ENCODE measurements at places on chromosomes 1 and 21.

GRCh38 chr1:215963040-215963439 is 395.9 kb downstream of the KCTD3 start:
- no peak for DNase-seq

- DNase-seq, result peak; percentile 46
These were observed 127.6 kb upstream of the LMO4 start for GRCh38 chr1:87200875-87201638.

GRCh38 chr1:153478047-153478691 is 17.7 kb upstream of the S100A7 start:
- no peak for DNase-seq

- DNase-seq, result peak; percentile 69
These were observed 475.6 kb downstream of the LTN1 start for GRCh38 chr21:28516991-28517592.

- no peak for DNase-seq
These were observed 13.2 kb downstream of the RHOU start for GRCh38 chr1:228748431-228748830.

GRCh38 chr1:30748699-30749401 is 8.7 kb downstream of the LAPTM5 start:
- no peak for DNase-seq

DNA sequence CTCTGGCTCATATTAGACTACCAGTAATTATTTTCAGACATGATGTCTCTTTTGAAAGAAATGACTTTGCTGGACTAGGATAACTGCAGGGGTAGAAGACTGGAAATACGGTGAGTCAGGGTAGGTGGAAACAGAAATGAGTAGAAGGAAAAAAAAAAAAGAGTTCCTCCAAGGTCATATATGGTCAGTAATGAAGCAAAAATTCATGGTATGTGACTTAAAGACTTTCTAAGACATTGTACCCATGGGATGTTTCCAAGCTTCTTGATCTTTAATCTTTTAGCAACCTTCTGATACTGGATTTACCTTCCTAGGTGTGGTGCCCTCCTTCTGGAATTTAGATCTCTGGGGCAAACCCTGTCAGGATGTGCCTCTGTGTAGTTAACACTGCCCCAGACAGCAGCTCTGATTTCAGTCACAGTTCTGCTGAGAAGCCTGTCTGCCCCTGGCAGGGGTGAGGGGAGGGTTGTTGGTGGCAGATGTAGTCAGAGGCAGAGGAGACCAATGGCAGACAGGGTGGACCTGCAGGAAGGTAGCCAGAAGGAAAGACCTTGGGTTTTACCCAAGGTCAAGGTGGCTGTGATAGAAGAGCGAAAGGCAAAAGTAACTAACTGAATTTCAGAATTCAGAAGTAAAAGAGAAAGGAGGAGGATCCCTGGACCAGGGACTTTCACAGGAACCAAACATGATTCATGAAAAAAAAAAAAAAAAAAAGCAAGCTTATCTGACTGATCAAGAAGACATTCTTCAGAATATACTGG is 44.1 kb upstream of the BCL10 start:
- DNase-seq, result no peak

DNA sequence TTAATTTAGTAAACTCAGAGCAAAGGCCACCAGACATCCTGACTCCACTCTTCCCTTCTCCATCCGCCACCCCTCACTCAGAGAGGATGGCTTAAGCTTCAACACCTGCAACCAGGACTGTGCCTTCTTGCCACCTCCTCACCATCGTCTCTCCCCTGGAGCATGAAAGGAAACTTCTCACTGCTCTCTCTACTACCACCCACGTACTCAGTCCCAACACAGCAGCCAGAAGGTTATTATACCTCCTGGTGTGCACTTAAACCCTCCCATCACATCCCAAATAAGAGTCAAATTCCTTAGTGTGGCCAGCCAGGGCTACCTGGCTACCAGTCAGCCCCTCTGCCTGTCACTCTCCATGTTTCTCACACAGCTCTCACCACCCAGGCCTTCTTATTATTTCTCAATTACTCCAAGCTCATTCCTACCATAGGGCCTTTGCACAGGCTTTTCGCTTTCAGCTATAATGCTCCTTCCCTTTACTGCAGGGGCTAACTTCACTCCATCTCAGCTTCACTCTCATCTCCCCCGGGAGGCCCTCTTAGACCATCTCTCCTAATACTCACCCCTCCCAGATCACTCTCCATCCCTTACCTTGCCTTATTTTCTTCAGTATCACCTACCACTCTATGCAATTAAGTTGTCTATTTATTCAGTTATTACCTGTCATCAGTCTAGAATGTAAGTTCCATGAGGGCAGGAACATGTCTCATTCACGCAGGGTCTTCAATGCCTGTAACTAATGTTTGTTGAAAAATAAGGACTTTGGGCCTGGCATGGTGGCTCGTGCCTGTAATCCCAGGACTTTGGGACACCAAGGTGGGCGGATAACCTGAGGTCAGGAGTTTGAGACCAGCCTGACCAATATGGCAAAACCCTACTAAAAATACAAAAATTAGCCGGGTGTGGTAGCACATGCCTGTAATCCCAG is 137.5 kb downstream of the TOMM20 start:
- peak; percentile 12 for DNase-seq

DNA sequence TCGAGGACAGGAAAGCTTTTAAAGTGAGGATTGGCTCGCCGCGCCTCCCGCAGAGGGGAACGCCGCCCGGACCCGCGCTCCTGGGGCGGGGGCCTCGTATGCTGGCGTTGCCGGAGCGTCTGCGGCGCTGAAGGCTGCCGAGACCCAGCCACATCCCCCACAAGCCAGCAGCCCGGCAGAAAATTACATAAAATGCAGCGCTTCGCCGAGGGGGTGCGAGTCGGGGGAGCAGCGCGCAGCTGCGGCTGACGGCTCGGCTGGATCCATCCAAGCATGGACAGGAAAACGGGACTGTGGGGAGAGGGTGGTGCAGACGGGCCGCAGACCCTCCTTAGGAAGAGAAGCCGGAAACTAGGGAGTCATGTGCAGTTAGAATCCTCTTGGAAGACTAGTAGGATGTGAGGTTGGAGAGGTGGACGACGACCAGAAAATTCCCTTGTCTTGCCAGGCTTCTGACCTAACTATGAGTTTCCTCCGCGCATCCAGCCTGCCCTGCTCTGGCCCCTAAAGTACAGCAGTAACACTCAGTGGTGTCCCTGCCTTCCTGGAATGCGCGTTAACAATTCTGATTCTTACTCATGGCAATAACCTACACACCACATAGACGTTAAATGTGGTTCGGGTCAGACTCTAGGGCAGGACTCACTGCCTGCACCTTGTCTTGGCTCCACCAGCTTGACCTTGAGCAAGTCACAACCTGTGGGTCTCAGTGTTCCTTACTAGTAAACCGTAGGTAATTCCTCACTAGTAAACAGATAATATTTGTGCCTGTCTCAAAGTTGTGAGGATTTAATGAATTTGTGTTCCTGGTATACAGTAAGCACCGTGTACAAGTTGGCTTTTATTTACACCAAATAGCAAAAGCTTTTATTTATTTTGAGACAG is 953 bp upstream of the BRWD1 start:
- DNase-seq, result no peak

- no peak for DNase-seq
These were observed 372.4 kb downstream of the TGFB2 start for GRCh38 chr1:218717575-218717974.

GRCh38 chr1:36737767-36738166 is 255.1 kb upstream of the CSF3R start:
- no peak for DNase-seq

- DNase-seq, result no peak
These were observed 36.6 kb downstream of the RUNX3 start for GRCh38 chr1:24893431-24893830.

- no peak for DNase-seq
These were observed 16.1 kb downstream of the ALPL start for GRCh38 chr1:21525340-21525717.

DNA sequence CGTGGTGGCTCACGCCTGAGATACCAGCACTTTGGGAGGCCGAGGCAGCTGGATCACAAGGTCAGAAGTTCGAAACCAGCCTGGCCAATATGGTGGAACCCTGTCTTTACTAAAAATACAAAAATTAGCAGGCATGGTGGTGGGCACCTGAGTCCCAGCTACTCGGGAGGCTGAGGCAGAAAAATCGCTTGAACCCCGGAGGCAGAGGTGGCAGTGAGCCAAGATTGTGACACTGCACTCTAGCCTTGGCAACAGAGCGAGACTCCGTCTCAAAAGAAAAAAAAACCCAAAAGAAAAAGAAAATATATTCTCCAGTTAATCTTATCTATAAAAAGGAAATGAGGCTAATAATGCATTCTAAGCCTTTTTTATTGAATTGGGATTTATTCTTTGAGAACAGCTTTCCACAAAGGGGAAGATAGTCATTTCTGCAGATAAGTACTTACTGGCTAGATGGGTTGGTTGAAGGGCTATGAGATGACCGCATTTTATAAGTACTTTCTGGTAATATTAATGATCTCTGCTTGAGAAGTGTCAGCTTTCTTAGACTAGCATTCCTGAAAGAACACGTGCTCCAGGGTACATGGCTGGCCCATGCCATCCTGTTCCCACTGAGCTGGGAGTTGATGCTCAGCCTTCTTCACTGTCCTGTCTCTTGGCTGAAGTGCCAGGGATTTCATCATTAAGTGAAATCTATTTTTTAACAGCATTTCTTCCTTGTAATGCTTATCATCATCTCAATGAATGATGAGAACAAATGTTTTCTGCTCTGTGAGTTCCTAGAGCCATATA is 57.9 kb downstream of the SASS6 start:
- no peak for DNase-seq

DNA sequence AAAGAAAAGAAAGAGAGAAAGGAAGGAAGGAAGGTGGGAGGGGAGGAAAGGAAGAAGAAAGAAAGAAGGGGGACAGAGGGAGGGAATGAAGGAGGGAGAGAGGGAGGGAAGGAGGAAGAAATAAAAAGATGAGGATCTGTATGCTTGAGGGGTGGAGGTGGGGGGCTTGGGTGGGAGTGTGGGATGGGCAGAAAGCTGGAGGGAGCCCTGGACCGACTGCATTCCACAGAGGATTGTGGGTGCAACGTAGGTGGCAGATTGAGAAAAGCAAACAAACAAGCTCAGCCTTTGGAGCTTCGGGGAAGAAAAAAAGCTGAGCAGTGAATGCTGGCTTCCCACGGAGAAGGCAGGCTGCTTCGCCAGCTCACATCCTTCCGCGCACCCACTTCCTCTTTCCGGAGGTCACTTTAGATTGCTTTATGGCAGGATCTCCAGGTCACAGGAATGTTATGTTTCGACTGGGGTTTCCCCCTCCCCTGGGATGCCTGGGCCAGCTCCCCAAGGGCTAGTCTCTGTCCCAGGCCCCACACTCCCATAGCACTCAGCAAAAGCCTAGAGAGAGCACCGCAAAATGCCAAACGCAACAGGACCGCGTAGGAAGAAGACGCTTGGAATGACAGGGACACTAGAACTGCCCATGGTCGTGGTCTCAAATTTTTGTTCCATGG is 20.7 kb upstream of the LGALS8 start:
- no peak for DNase-seq

- peak; percentile 60 for DNase-seq
These were observed 13.3 kb downstream of the TRIM11 start for GRCh38 chr1:228393268-228393701.

- no peak for DNase-seq
These were observed 116.7 kb downstream of the DMRTB1 start for GRCh38 chr1:53575955-53576320.

DNA sequence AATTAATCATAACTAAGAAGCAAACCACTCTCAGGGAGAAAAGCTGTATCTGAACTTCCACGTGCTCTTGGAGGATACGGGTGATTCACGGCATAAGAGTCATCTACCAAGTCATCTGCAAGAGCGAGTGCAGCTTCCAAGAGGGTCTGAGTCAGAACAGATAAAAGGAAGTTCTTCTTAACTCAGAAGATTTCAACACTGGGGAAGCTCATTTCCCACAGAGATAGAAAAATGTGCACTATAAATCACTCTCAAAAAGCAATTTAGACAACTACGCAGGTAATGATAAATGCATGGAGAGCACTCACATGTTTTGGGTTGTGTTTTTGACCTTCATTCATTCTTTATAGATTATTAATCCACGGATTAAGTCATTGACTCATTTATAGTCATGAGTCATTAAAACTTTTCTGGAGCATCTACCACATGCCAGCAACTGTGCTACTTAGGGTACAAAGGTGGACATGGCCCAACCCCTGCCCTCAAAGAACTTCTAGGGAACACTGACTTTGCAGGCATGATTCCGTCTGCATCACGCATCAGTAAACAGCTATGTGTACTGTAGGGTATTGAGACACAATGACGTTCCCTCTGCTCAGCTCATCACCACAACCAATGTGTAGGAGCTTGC is 20.8 kb downstream of the KCNJ15 start:
- DNase-seq, result no peak

- DNase-seq, result no peak
These were observed 65.7 kb downstream of the SETD4 start for GRCh38 chr21:35994613-35995012.

All from D341Med (cell line).